ENCODE measurements at places on chromosomes 4 and X. TPM values are rescaled to one million over a fixed set of nuclear protein-coding genes. Genes with fewer than 3 reads are reported as not detected.
A peak's percentile ranks its signal among the peaks of the same experiment; 100 is the strongest.

The FOXR2 gene
- total RNA-seq = not detected

GRCh38 chrX:133666256-133666655, 251.0 kb upstream of the GPC4 start:
- DNase-seq = peak; percentile 7

DNA sequence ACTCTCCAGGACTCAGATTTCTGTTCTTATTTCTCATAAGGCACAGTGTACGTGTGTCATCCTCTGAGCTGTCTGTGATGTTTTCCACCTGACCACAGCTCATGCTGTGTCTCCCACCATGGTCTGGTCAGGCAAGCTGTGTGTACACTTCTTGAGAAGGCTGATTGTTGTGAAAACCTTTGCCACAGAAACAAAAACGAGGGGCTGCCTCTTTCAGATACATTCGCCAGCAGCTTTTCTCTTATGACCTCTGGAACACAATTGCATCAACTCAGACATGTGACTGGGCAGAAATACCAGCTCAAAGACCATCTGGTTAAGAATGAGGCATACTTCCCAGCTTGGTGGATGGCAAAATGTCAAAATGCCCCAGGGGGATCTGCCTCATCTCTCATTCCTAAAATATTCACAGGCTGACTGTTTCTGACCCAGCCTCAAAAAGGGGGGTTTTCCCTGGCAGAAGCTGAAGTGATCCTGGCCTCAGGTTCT, 46.1 kb downstream of the PGRMC2 start:
- peak; percentile 94 for DNase-seq

GRCh38 chr4:54548098-54548620, 109.6 kb upstream of the KIT start:
- no peak for DNase-seq

- no peak for DNase-seq
These were observed 182.0 kb upstream of the BCOR start for GRCh38 chrX:40279762-40280161.

Measured in myocyte (in vitro differentiated cells).